Activated T-helper 1 cell treated with Interleukin-2 at 50 U/mL for 16 hours (primary cell): ENCODE measurements at places on chromosomes 1 and 21.
A peak's percentile ranks its signal among the peaks of the same experiment; 100 is the strongest.

DNA sequence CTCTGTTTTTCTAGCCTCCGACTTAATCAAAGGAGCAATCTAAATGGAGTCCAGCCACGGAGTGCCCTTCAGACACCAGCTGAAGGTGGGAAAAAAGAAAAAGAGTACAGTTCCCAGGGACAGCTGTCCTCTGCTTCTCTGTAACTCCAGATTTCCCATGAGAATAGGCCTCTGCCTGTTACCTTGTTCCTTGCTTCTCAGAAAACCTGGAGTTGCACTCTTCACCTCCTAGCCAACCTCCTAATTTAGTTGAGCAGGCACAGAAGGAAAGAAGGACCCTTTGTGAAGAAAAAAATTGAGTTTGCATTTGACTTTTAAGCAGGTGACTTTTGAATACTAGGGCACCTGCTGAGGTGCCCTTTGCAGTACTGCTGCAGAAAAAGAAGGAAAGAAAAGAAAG, 8.3 kb downstream of the BARHL2 start:
- DNase-seq, result no peak

- DNase-seq, result no peak
Observed at GRCh38 chr1:211529453-211529852, 37.5 kb upstream of the RD3 start.

DNA sequence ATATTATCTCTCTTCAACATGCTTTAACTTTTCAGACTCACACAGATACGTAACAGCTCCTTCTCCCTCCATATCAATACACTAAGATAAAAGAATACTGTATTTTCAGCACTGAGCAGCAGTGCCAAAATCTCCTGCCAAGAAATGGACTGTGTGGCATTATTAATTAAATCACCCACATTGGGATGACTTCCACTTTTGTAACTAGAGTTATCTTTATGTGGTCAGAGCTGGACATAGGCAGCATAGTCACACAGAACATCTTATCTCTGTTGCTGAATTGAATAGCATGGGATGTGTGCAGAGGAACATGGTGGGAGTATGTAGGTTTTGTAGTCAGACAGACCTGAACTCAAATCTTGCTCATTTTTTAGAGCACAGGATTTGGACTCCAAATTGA, 41.4 kb upstream of the CACYBP start:
- no peak for DNase-seq

GRCh38 chr1:61320575-61320974, 238.2 kb downstream of the NFIA start:
- DNase-seq, result no peak

DNA sequence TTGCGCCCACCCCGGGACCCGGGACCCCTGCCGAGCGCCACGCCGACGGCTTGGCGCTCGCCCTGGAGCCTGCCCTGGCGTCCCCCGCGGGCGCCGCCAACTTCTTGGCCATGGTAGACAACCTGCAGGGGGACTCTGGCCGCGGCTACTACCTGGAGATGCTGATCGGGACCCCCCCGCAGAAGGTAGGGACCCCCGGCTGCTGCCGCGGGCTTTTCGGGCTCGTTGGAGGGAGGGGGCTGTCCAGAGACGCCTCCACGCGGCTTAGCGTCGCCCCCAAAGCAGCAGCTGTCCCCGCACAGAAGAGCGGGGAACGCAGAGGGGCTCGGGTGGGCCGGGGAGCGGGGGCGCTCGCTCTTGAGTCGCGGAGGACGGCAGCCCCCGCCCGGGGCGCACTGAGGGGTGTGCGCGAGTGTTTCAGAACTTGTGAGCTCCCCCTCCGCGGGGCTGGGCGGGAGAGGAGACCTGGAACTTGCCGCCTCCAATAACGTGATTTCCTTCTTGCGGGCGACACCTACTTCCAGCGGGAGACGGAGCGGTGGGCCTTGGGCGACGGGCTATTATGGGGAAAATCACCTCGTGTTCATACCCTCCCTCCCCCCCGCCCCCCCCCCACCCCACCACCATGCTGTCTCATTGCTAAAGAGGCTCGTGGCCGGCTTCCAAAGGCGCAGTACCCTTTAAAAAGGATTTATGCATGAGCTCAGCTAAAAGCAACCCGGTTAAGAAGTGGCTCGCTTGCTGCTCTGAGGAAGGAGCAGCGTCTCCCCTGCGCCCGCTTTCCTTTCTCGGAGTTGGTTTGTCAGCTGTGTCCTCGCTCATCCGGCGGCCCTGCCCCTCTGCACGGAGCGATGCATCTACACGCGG, 664 bp downstream of the BACE2 start:
- DNase-seq, result no peak

DNA sequence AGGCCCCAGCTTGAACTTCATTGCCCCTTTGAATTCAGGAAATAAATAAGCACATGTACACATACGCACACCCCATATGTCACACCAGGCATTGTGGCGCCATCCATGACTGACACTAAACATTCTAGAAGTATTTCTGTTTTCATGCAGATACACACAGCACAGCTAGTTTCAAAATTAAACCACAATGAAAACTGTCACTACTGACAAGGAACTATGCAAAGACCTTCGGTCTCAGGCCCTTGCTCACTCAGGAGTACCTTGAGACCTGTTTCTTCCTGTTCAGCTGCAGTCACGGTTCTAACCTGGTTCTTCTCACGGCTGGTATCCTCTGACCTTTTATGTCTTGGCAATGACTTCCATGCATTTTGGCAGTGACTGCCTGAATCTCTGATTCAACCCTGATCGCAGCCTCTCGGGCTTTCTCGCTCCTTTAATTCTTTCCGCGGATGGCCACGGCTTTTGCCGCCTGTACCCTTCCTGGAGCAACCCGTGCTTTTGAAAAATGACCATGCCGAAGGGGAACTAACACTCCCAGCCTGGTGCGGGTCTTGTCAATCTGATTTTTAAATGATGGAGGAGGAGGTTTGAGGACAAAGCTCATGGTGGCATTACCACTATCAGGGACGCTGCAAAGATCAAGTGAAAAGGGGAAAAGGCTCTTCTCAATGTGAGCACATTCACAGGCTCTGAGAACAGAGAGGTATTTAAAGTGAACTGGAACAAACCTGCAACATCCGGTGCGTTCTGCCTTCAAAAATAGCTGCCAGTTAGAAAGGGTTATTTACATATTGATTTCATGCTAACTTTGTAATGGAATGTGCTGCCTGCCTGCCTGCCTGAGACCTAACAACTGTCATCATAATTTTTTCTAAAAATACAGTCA, 384.6 kb downstream of the RRAGC start:
- no peak for DNase-seq

GRCh38 chr21:38702196-38702595, 103.5 kb upstream of the ETS2 start:
- no peak for DNase-seq

DNA sequence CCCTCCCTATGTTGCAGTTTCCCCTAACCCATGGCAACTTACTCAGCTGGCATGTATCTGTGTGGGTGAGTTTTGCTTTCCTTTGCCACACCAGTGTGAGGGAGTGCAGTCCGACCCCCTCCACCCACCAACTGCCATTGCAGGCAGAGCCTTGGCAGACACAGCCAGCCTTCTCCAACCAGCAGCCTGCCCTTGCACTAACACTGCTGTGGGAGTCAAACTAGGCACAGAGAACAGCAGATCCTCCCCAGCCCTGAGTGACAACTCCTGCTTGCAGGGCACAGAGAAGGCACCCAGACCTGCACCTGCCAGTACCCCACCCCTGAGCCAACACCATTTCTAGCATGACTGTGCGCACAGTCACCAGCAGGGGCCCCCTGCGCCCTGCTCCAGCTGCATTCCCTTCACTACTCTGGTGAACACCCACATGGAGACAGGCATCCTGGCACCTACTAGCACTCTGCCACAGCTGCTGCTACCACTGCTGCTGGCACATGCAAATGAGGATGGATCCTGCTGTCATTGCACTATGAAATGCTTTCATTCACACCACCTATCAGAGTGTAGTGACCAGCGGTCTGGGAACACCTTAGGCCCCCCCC, 98.4 kb downstream of the MAGI3 start:
- DNase-seq, result no peak

DNA sequence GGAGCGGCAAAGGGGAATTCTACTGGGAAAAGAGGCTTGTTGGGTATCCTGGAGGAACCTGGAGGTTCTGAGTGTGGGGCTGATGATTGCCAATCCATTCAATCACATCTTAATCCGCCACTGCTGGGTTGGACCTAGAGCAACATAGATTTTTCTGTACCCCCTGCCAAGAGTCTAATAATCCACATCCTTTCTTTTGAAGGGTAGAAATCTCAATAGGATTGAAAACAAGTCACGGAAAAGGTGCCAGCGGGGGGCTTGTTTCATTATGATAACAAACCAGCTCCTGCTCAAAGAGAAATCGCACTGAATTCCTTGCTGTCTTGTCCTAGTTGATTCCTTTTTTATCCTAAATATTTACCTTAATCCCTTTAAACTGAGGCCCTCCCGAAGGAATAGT, 528.5 kb downstream of the ADGRL2 start:
- no peak for DNase-seq

- no peak for DNase-seq
Observed at GRCh38 chr21:34692458-34693020, 23.7 kb downstream of the CLIC6 start.

- no peak for DNase-seq
Observed at GRCh38 chr21:41776778-41777177, 9.9 kb upstream of the RIPK4 start.

- no peak for DNase-seq
Observed at GRCh38 chr1:246642719-246643118, 76.5 kb downstream of the CNST start.

GRCh38 chr1:89649783-89650182, 16.9 kb downstream of the LRRC8C start:
- no peak for DNase-seq

DNA sequence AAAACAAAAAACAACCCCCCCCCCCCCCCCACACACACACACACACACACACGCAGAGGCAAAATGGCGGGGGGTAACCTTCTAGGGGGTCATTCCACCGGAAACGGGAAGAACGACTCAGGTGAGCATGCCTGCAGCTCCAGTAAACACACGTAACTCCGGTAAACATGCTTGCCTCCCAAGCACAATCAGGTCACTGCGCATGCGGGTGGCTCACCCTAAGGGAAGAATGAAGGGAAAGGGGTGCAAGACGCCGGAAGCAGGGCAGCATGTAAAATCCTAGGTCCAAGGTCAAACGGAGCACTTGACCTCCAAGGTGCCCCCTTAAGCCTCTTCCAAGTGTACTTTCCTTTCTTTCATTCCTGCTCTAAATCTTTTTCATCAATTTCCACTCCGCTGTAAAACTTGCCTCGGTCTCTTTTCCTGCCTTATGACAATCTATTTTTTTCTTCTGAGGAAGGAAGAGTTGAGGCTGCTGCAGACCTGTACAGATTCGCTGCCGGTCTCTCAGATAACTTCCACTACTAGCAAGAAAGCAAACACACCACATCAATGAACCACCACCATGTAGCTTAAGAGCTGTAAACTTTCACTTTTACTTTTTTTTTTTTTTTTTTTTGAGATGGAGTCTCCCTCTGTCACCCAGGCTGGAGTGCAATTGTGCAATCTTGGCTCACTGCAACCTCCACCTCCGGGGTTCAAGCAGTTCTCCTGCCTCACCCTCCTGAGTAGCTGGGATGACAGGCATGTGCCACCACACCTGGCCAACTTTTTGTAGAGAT, 21.0 kb upstream of the CBR3 start:
- peak; percentile 17 for DNase-seq

- DNase-seq, result no peak
Observed at GRCh38 chr1:38274974-38275373, 228.4 kb upstream of the POU3F1 start.

- DNase-seq, result no peak
Observed at GRCh38 chr1:41615316-41615715, 130.8 kb upstream of the EDN2 start.

- DNase-seq, result no peak
Observed at GRCh38 chr1:191498318-191498717, 659.9 kb upstream of the RGS18 start.

DNA sequence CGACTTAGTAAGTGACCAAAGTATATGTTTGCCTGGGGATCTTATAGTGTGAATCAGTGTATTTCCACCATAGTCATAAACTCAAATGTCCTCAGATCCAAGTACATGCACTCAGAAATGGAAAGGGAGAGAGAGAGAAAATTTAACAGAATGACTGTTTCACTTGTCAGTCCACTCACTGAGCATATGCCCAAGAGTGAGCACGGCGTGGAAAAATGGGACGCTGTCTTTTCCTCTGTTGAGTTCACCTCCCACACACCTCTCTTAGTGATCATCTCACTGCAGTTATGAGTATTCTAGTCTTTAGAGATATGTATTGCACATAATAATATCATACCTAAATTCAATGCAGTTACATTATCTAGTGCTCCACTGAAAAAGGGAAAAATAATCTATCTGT, 156.8 kb upstream of the PRMT6 start:
- DNase-seq, result no peak

- DNase-seq, result no peak
Observed at GRCh38 chr1:223016890-223017289, 126.2 kb downstream of the TLR5 start.

DNA sequence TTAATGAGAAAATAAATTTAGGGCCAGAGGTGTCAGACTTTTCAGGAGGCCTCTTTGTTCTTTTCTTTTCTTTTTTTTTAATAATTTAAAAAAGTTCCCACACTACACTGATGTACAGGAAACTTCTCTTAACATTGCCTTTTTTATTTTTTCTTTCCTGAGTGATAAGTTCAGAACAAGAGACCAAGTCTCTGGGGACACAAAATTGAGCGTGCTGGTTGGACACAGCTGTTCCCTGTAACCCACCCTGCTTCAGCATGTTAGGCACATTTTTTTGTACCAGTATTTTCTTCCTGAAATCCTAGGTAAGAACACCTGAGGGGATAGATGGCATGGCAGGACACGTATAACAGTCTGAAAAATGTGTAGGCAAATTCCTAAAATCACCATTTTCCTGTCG, 50.1 kb downstream of the PBX1 start:
- DNase-seq, result no peak

GRCh38 chr1:54989968-54990810, 8.5 kb upstream of the BSND start:
- no peak for DNase-seq

DNA sequence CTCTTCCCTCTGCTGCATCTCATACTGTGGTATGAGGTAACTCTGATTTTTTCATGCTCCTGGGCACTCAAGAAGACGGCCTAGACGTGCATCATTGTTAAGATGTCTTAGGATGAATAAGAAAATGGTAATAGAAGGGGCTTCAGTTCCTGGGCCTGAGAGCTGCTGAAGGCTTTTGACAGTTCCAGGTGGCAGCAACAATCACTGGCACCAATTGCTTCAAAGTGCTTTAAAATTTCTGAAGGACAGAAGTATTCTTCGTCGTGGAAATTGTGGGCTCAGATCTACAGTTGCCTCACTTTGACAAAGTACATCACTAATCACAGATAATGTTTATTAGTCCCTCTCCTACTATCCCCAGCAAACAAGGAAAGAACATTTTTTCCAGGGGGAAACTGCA, 536.6 kb upstream of the CAMK1G start:
- no peak for DNase-seq

GRCh38 chr21:42456457-42456856, 39.6 kb downstream of the RSPH1 start:
- peak; percentile 16 for DNase-seq

- no peak for DNase-seq
Observed at GRCh38 chr1:21114431-21114830, 62.3 kb downstream of the EIF4G3 start.
